Activated CD8-positive, alpha-beta T cell treated with anti-CD3 and anti-CD28 coated beads, Interleukin-2, amount 10 ng/mL, durations not matched to agents 7 days and 5 days (primary cell): ENCODE measurements at places on chromosomes 1 and 21. TPM values are rescaled to one million over a fixed set of nuclear protein-coding genes. Genes with fewer than 3 reads are reported as not detected.
A peak's percentile ranks its signal among the peaks of the same experiment; 100 is the strongest.

GRCh38 chr1:9375912-9376311, 83.2 kb downstream of the SPSB1 start:
- no peaks in the 10 kb centered on the region for H3K36me3 ChIP-seq
- H3K27me3 ChIP-seq: peaks cover 6% of the 10 kb centered on the region
- H3K4me3 ChIP-seq: no peak overlapping the region
- DNase-seq: no peak

DNA sequence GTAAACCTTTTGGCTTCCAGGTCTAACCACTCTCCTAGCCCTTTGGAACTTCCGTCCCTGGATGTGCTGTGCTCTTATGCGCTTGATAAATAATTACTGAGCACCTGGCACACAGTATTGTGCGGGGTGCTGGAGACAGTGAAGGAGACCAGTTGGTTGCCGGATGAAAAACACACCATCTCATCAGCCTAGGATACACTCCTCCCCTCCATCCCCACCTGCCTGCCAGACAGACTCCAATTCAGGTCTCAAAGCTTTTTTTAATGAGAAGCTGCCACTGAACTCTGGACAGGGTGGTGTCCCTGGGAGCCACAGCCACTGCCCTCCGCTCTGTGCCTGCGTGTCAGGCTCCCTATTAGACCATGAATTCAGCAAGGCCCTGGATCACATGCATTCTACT, 9.2 kb downstream of the GNB1 start:
- peaks cover 39% of the 10 kb centered on the region for H3K36me3 ChIP-seq
- H3K27ac ChIP-seq: no peak overlapping the region
- H3K27me3 ChIP-seq: no peaks in the 10 kb centered on the region
- H3K4me1 ChIP-seq: peaks cover 51% of the 10 kb centered on the region
- no peak overlapping the region for H3K4me3 ChIP-seq

DNA sequence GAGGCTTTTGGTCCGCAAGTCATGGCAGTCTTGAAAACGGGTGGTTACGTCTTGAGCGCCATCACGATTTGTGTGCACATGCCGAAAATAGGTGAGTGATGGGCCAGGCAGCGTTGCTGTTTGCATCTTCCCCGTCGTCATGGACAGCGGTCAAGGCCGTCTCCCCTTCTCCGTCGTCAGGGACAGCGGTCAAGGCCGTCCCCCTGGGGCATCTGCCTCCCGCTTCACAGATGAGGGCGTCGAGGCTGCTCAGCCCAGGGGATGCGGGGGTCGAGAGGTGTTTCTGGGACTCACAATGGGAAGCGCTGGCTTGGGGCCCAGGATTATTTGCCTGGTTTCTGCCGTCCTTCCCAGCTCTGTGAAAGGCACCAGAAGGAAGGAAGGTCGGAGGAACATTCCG, 162.2 kb downstream of the PRDM16 start:
- no peaks in the 10 kb centered on the region for H3K27me3 ChIP-seq
- no peaks in the 10 kb centered on the region for H3K36me3 ChIP-seq
- no peak overlapping the region for H3K4me3 ChIP-seq
- DNase-seq: no peak

DNA sequence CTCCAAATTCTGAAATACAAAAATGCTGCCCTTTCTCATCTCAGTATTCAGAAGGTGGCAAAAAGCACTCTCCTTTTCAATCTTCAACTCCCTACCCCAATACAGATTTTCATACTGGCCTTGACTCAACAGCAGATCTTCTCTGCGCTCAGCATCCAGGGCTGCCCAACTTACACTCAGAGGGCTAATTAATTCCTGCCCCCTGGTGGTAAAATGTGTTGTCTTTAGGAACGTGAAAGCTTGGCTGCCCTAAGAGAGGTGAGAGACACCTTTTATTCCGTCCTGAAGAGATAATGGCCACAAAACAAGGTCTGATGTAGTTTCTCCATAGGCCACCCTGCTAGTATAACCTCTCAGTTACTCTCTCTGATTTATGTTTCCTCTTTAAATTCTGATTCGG, 25.0 kb downstream of the KRTAP24-1 start:
- no peaks in the 10 kb centered on the region for H3K4me1 ChIP-seq
- DNase-seq: no peak
- H3K36me3 ChIP-seq: no peaks in the 10 kb centered on the region

DNA sequence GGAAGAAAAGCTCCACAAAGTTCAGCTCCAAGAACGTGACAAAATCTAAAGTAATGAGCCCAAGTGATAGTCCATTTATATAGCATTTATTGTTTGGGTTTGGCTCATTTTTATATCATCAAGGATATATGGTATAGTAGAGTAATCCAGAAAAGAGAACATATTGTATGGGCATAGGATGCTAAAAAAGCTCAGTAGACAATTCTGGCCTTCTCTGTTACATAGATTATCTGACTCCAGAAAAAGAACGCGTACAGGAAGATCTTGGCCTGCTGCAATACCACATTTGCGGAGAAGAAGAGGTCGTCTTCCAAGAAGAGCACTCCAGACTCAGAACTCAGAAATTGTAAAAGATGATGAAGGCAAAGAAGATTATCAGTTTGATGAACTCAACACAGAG, 43.8 kb downstream of the TMED5 start:
- no peak for DNase-seq
- H3K4me3 ChIP-seq: no peak overlapping the region
- no peak overlapping the region for H3K27ac ChIP-seq
- H3K36me3 ChIP-seq: peaks cover 29% of the 10 kb centered on the region

- no peaks in the 10 kb centered on the region for H3K4me1 ChIP-seq
- no peaks in the 10 kb centered on the region for H3K36me3 ChIP-seq
- H3K27ac ChIP-seq: no peak overlapping the region
- no peak for DNase-seq
These were observed 157.8 kb downstream of the PCBP3 start for GRCh38 chr21:45801129-45801964.

GRCh38 chr1:214551436-214552173, at the start of gene PTPN14:
Gene PTPN14 (minus strand): TSS chr1:214551602. CDS start chr1:214464803, 86,799 bp downstream.
- DNase-seq: no peak
- H3K27ac ChIP-seq: no peak within 1 kb of the TSS
- H3K4me3 ChIP-seq: peak within 1 kb of the TSS; percentile 68
- H3K36me3 ChIP-seq: no peaks in the 10 kb centered on the region
- peaks cover 70% of the 10 kb centered on the region for H3K27me3 ChIP-seq

The LENEP gene
- 0.91 TPM for total RNA-seq

DNA sequence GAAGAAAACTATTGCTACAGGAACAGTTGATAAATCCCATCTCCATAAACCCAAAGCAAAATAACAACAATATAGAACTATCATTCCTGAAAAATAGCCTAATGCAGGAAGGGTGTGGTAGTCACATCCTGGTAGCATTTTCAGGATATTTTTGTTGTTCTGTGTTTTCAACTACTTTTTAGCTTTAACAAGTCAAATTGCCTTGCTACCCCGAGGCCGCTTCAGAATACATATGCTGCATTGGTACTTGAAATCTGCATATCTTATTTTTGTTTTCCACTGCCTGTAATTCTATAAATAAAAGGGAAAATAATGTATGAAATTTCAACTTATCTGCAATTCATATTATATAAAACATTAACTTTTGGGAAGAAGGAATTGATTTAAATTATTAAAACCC, 36.8 kb upstream of the SYT14 start:
- H3K36me3 ChIP-seq: no peaks in the 10 kb centered on the region
- no peaks in the 10 kb centered on the region for H3K4me1 ChIP-seq
- peaks cover 5% of the 10 kb centered on the region for H3K27me3 ChIP-seq
- no peak overlapping the region for H3K27ac ChIP-seq

- H3K27me3 ChIP-seq: no peaks in the 10 kb centered on the region
- no peaks in the 10 kb centered on the region for H3K4me1 ChIP-seq
- no peak overlapping the region for H3K27ac ChIP-seq
These were observed 18.9 kb downstream of the PIGK start for GRCh38 chr1:77200293-77200692.

The MTMR11 gene
- 1.0 TPM for total RNA-seq

DNA sequence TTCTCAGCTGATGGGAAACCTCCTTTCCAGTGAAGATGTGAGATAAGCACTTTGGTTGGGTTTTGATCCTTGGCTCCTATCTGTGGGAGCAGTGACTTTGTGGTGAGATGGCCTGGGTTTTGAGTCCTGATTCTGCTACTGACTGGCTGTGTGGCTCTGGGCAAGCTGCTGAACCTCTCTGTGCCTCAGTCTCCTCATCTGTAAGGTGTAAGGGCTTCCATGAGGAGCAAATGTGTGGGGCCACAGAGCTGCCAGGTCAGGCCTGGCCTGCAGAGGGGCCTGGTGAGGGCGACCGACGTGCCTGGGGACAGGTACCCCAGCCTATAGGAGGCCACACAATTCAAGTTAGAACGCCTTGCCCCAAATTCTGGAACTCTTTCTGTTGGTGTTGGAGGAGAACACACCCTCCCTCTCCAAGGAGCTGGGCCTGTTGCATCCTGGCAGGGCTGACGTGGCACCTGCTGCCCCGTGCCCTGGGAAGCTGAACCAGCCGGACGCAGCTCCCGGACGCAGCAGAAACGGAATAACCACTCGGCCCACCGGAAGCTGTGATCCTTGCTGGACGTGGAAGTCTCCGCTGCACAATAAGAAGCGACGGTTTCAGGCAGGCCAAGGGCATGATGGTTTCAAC, 62.7 kb downstream of the AGPAT3 start:
- H3K36me3 ChIP-seq: peaks cover 8% of the 10 kb centered on the region
- no peak overlapping the region for H3K4me3 ChIP-seq
- no peak for DNase-seq
- H3K27me3 ChIP-seq: no peaks in the 10 kb centered on the region
- no peak overlapping the region for H3K27ac ChIP-seq

The ABCB10 gene
- 39.9 TPM for total RNA-seq

The FAM72B gene
- total RNA-seq: 28.7 TPM

DNA sequence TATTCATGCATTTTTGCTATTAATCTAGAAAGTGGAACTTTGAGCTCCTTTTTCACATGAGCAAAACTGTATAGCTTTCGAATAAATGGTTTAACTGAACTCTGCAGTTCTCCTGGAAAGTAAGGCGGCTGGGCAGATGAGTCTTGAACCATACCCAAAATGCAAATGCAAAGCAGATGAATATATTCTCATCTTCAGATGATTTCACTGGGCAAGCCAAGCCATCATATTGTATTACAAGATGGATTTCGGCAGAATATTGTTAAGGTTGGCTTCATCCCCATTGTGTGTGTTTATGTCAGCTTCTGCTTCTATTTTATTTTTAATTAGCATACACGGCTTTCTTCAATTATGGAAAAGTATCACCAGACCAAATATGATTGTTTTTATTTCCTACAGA, 209.6 kb downstream of the GREM2 start:
- no peaks in the 10 kb centered on the region for H3K4me1 ChIP-seq
- no peaks in the 10 kb centered on the region for H3K36me3 ChIP-seq
- no peak overlapping the region for H3K4me3 ChIP-seq
- no peak for DNase-seq
- no peak overlapping the region for H3K27ac ChIP-seq
- no peaks in the 10 kb centered on the region for H3K27me3 ChIP-seq

- no peaks in the 10 kb centered on the region for H3K27me3 ChIP-seq
- peak overlapping the region; percentile 66 for H3K4me3 ChIP-seq
- peaks cover 24% of the 10 kb centered on the region for H3K4me1 ChIP-seq
- H3K27ac ChIP-seq: peak overlapping the region; percentile 81
- peaks cover 30% of the 10 kb centered on the region for H3K36me3 ChIP-seq
These were observed 17.4 kb downstream of the TIAM1 start for GRCh38 chr21:31326522-31327242.

The ESRRG gene
- not detected for total RNA-seq

DNA sequence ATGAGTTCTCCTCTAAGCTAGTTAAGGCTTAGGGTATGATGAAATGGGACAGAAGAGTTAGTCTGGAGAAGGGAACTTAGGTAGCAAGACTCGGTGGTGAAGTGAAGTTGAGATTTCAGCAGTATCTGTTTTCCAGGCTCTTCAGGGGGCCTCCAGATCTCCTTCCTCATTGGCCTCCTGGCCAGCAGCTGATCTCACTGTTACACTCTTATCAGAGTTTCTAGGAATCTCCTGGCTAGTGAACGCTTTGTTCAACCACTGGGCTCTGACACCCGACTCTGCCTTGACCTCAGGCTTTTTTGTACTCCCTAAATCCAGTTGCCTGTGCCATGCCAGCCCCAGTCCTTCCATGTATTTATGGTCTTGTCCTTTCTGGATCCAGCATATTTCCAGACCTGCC, 311.0 kb downstream of the ASTN1 start:
- H3K27me3 ChIP-seq: no peaks in the 10 kb centered on the region
- no peak overlapping the region for H3K4me3 ChIP-seq
- no peak for DNase-seq
- H3K36me3 ChIP-seq: no peaks in the 10 kb centered on the region
- no peak overlapping the region for H3K27ac ChIP-seq

DNA sequence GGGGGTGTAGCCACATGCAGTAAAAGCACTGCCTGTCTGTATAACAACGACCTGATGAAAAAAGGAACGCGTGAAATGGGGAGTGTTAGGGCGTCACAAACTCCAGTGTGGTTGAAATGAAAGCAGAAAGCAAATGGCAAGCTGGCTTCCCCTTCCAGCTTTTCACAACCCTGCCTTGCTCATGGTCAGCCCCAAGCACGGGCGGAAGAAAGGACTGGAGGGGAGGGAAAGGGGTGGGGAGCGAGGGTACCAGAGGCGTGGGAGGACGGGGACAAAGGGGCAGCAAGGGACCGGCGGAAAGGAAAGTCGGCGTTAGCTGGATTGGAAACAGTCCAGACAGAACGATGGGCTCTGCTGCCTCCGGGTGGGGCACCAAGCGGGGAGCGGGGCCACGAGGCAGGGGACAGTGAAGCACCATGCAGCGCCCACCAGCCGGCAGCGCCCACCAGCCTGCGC, 9.6 kb downstream of the VPS26C start:
- peaks cover 70% of the 10 kb centered on the region for H3K4me1 ChIP-seq
- no peaks in the 10 kb centered on the region for H3K27me3 ChIP-seq
- H3K36me3 ChIP-seq: peaks cover 57% of the 10 kb centered on the region
- peak; percentile 66 for DNase-seq
- H3K27ac ChIP-seq: peak overlapping the region; percentile 93

- H3K4me3 ChIP-seq: no peak overlapping the region
- no peaks in the 10 kb centered on the region for H3K36me3 ChIP-seq
- DNase-seq: no peak
- no peak overlapping the region for H3K27ac ChIP-seq
- H3K4me1 ChIP-seq: no peaks in the 10 kb centered on the region
These were observed 57.7 kb downstream of the NTNG1 start for GRCh38 chr1:107198561-107198960.
